ENCODE measurements at places on chromosomes 16 and 17.

DNA sequence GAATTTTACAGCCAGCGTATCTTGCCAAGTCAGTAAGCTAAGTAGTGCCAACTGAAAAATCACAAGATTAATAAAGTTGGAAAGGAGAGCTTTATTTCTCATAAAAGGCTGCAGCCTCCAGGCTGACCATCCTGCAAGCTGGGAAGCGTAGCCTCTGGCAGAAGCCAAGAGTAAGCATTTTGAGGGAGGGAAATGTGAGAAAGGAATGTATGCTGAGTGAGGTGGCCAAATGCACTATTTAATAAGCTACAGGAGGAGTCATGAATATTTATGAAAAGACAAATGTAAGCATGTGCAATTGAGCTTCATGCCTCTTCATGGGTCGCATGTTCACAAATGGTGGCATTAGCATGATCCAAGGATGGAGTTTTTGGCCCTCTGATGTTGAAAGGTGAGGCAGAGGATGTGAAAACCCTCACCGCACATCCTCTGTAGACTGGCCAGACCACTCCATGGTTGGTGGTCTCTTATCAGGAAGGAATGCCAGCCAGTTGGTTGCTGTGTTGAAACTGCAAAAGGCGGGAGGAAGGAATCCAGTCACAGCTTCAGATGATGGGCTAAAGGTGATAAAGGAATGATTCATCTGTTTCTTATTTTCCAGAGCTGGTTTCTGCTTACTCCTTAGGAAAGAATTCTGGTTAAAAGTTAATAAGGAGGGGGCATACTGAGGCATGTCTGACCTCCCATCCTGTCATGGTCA lies 9.2 kb downstream of the KRT33B start:
- no peak for DNase-seq

GRCh38 chr16:67430977-67431774 lies at the start of gene HSD11B2:
TSS of gene HSD11B2 (plus strand) at chr16:67431121. CDS start at chr16:67431249, 128 bp downstream.
- DNase-seq, result peak; percentile 74

GRCh38 chr17:63937920-63938319 lies 5.8 kb upstream of the CD79B start:
- DNase-seq, result no peak

GRCh38 chr17:71360301-71360700 lies 760.5 kb upstream of the SOX9 start:
- no peak for DNase-seq

DNA sequence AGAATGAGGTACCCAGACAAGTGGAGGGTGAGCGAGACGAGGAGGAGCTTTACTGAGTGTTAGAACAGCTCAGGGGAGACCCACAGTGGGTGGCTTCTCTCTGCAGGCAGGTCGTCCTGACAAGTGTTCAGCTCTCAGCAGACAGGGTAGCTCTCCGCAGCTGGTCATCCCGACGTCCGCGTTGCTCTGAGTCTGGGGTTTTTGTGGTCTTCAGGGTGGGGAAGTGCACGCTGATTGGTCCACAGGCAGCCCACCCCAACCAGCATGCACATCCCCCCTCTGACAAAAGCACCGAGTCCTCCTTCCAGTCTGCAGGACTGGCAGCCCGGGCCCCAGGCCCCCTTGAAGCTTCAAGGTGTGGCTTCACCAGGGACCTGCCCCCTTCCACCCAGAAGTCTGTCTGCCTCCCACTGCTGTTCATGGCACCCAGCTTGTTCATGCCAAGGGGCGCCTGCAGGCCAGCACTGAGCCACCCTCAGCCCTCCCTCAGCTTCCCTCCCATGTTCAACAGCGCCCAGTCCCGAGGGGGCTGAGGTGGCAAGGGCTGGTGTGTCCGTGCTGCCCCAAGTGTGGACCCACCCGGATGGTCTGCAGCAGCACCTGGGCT lies 19.9 kb upstream of the WDR45B start:
- no peak for DNase-seq

DNA sequence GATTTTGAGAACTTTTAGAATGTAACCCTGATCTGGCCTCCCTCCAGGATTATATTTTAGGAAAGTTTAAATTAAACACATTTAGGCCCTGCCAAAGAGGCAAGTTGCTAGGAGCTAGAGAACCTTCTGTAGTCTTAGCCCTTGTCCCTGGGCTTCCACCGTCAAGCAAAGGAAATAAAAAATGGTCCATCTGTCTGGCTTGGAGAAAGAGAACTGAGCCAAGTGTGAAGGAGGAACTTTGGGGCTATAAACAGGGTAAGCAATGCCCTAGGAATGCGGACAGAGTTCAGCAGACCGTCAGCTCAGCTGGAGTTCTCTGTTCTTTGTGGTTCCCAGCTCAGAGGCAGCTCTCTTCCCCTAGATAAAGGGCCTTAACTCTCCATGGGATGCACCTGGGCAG lies 29.6 kb downstream of the RCVRN start:
- peak; percentile 51 for DNase-seq

DNA sequence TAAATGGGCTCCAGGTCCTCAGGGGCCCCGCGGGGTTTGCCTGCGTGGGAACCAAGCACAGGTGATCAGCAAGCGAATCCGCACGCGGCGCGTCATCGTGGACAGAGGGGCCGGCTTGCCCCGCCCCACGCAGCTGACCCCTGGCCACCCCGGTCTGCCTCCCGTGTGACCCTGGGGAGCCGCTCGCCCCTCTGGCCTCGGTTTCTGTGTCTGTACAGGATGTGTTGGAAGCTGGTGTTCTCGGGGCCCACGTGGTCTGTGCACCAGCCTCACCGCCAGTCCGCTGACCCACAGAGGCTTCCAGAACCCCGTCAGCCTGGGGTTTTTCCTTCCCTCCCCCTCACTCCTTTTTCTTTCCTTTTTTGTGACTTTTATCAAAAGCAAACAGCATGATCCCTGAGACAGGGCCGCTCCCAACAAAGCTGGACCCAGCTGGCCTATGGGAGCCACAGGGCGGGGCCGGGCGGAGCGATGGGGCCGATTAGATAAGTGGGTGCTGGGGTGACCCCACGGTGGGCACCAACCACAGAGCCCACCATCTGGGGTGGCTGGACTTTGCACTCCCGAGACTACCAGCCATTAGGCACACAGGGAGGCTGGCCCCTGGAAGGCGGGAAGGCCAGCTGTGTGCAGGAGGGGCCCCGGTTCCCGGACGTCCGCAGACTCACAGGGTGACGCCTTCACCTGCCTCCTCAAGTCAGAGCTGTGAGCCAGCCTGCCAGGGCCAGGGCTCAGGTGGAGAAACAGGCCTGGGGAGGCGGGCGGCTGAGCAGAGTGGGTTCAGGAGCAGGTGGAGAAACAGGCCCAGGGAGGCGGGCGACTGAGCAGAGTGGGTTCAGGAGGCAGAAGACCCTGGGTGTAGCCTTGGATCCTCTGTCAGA lies 56.0 kb downstream of the ZFPM1 start:
- no peak for DNase-seq

Measured in uterus (tissue), 4 donors.